ENCODE measurements at places on chromosomes 1 and 21. TPM values are rescaled to one million over a fixed set of nuclear protein-coding genes. Genes with fewer than 3 reads are reported as not detected.

The PLA2G2A gene
- not detected for polyA plus RNA-seq

The LRRC7 gene
- polyA plus RNA-seq: 4.5 TPM

DNA sequence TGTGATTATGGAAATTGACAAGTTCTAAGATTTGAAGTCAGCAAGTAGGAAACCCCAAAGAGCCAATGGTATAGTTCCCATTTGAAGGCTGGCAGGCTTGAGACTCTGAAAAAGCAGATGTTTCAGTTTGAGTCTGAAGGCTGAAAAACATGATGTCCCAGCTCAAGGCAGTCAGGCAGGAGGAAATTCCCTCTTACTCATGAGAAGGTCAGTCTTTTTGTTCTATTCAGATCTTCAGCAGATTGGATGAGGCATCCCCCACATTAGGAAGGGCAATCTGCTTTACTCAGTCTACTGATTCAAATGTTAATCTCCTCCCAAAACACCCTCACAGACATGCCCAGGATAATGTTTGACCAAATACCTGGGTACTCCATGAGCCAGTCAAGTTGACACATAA is 372.5 kb upstream of the ST6GALNAC5 start:
- no peak for DNase-seq

- DNase-seq: no peak
These were observed 50.2 kb downstream of the SMYD2 start for GRCh38 chr1:214331180-214331579.

DNA sequence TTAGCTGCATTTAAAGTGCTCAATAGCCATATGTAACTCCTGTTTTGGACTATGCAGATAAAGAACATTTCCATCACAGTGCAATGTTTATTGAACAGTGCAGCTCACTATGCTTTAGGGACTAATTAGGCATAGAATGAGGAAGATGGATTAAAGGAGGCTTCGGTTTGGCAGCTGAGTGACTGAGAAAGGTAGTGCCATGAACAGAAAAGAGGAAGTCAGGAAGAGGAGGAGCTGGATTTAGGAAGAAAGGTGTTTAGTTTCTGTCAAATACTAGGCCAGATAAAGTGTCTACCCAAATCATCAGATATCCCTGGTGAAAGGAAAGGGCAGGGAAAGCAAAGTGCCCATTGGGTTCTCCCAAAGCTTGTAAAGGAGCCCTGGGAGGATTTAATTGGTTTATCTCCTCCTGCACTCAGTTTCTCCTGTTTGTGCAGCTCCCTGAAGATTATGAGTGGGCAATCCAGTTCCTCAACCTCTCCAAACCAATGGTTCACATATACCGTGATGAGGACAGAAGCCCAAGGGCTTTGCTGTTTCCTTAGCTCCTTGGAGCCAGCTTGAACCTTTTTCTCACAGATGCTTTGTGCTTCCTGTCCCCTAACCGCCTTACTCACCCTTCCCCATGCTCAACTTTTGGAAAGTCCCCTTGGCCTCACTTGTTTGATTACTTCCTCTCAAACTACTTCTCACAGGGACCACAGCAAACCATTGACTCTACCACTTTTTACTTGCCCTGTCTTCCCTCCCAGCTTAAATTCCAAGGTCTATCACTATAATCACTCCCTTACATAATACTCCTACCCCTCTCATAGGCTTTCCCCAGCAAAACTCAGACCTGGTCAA is 3.5 kb upstream of the RAP1A start:
- no peak for DNase-seq

DNA sequence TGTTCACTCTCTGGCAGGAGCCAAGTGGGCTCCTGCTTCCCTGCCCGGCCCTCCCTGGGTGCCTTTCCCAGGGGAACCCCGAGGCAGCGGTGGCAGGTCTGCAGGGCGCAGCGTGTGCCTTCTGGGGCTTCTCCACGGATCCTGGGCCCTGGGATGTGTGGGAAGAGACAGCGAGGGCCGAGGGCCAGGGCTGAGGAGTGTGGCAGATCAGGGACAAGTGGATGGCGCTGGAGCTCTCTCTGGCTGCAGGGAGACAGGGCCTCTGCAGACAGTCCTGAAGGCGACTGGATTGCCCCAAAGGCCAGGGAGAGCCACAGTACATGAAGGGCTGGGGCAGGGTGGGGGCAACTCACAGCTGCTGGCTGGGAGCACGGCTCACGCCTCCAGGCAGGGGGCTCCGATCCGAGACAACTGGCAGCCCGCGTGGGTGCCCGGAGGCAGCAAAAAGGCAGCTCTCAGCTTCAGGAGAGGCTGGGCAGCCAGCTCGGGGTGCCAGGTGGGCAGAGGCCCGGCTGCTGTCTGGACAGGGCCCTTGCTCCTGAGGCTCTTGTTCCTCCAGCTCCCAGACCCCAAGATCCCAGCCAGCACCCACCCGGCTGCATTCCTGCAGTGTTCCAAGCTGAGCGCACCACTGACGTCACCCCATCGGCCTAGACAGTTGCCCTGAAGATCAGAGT is 16.0 kb downstream of the MORN1 start:
- DNase-seq: no peak

DNA sequence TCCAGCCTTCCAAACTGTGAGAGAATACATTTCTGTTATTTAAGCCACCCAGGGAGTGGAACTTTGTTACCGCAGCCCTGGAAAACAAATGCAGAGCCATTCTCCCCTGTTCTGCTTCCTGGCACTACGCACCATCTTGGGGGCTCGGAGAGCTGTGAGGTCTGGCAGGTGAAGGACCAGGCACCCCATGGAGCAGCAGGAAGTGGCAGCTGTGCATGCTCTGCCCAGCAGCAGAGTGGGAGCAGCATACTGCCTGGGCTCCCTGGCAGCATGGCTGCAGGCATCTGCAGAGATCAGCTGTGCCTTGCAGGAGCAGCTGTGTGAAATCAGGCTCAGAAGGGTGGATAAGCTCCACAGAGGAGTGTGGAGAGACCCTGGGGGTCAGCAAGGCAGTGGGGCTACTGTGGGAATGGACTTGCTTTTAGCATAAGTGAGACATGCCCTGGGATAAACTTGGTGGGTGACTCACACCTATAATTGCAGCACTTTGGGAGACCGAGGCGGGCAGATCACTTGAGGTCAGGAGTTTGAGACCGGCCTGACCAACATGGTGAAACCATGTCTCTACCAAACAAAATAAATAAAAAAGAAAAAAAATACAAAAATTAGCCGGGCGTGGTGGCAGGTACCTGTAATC is 17.7 kb upstream of the ZSCAN20 start:
- DNase-seq: no peak

All from right renal cortex interstitium (tissue), 3 donors.